ENCODE measurements at places on chromosomes 5 and 9.
A peak's percentile ranks its signal among the peaks of the same experiment; 100 is the strongest.

- peak; percentile 76 for DNase-seq
Observed at GRCh38 chr5:177402271-177403043, 2.0 kb upstream of the PFN3 start.

GRCh38 chr9:14209399-14210345, 104.3 kb downstream of the NFIB start:
- no peak for DNase-seq

DNA sequence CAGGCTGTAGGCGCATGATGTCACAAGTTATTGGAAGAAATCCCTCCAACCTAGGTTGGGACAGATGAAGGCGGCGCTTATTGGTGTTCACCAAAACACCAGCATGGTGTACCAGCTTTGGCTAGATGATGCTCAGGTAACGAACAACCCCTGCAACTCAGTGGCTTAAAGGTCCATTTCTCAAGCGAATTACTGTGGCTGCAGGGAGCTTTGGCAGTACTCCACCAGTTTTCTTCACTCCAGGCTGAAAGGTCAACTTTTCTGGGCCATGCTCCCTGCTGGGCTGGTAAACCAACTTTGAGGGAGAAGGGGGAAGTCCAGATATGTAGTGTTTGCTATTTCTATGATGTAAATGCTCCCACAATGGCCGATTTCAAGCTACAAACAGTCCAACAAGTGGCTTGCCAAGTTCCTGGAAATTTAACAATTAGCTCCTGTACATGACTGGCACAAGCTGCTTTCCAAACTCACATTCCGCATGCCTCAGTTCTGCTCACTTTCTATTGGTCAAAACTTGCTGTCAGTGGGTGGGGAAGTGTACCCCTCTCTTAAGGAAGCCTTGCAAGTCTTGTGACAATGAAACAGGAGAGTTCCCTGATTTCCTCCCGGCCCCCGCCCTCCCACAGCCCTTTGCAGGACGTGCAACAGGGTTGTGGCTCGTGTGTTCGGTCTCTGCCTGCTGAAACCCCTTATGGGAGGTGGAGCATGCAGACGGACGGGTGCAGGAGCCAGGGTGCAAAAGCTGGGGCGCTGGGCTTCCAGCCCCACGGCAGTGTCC, 588 bp upstream of the ZBED3 start:
- DNase-seq: no peak

GRCh38 chr5:43840424-43841125, 237.6 kb downstream of the NNT start:
- no peak for DNase-seq
